ENCODE measurements at places on chromosomes 3 and 15.

GRCh38 chr3:71372241-71372768 is 211.2 kb downstream of the FOXP1 start:
- no peak for DNase-seq

DNA sequence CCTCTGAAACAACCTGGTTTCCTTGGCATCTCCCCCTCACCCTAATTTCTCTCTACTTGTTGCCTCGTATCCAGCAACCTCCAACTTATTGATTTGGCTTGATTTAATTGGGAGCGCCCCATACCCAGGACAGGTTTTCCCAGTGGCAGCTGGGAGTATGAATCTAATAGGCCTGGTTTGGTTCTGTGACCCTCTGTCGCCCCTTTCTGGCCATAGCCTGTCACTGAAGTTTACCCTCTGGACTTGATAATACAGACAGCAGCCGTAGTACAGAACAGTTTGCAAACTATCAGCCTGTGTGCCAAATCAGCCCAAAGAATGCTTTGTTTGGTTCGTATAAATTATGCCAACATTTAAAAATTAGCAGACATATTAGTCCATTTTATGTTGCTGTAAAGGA is 525.1 kb upstream of the GOLIM4 start:
- DNase-seq: peak; percentile 11

GRCh38 chr15:92810418-92811138 is 89.5 kb upstream of the CHD2 start:
- DNase-seq: peak; percentile 75

DNA sequence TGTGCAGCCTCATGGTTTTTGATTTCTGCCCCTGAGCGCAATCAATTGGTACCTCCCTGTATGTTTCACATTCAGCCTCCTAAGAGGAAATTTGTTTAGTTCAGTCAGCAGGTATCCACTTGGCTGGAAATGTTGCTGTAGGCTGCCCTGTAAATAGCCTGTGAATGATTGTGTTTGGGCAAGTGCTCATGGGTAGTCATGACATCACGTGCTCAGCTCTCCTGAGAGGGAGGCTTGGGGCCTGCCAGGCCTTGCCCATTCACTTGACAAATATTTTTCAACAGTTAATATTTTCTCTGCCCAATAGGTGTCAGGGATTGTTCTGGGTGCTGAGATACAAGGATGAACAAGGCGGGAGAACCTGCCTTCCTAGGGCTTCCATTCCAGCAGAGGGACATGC is 13.3 kb downstream of the HRH1 start:
- no peak for DNase-seq

- no peak for DNase-seq
Observed at GRCh38 chr15:70342554-70343548, 245.1 kb upstream of the TLE3 start.

- DNase-seq: peak; percentile 57
Observed at GRCh38 chr3:128383316-128384235, 83.1 kb downstream of the DNAJB8 start.

DNA sequence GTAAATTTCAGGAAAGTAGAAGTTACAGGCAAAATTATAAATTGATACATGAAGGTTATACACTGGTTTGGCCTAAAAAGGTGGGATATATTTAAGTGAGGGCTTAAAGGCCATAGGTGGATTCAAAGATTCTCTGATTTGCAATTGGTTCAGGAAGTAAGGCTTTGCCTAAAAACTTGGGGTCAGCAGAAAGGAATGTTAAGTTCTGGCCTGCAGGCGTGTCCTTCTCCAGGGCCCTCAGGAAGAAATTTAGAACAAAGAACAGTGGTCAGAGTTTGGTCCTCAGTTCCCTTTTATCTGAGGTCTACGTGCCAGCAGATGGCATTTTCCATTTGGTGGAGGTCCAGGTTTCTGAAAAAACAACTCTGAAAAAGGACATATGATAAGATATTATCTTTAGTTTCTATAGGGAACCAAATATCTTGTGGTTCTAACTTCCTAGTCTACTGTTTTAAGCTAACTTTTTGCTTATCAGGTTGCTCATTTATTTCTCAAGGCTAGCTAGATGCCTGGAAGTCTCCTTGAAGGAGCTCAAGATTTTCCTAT is 40.5 kb downstream of the SCN11A start:
- no peak for DNase-seq

GRCh38 chr3:195025056-195025883 is 245.7 kb downstream of the XXYLT1 start:
- DNase-seq: no peak

GRCh38 chr3:183208800-183209199 is 44.3 kb upstream of the B3GNT5 start:
- DNase-seq: no peak
